ENCODE measurements at places on chromosomes 2 and 18.

- DNase-seq = no peak
Observed at GRCh38 chr2:96146881-96147592, 1.8 kb upstream of the DUSP2 start.

GRCh38 chr2:24875272-24875671 lies 44.8 kb downstream of the ADCY3 start:
- DNase-seq = no peak

DNA sequence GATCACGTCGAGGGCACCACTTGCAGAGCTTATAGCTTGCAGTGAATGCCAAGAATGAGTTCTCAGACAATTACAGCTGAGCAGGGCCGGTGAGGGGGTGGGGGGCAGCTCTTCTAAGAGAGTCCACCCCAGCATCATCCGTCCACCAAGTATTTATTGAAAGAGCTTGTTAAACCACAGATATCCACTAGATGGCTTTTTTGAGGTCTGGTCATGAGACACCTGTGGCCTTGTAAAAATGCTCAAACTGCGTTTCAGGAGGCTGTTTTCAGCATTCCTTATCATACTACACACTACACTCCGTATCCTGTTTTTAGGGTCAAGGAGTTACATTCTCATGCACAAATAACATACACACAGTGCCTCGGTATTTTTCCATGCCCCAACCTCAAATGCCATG lies 51.5 kb downstream of the DNAJC10 start:
- no peak for DNase-seq

- no peak for DNase-seq
Observed at GRCh38 chr2:121335294-121336290, 50.6 kb upstream of the TFCP2L1 start.

- no peak for DNase-seq
Observed at GRCh38 chr2:238362626-238363025, 42.3 kb downstream of the TRAF3IP1 start.

- DNase-seq = no peak
Observed at GRCh38 chr2:158359846-158360245, 96.7 kb downstream of the CCDC148 start.
